ENCODE measurements at places on chromosomes 3 and 15.

DNA sequence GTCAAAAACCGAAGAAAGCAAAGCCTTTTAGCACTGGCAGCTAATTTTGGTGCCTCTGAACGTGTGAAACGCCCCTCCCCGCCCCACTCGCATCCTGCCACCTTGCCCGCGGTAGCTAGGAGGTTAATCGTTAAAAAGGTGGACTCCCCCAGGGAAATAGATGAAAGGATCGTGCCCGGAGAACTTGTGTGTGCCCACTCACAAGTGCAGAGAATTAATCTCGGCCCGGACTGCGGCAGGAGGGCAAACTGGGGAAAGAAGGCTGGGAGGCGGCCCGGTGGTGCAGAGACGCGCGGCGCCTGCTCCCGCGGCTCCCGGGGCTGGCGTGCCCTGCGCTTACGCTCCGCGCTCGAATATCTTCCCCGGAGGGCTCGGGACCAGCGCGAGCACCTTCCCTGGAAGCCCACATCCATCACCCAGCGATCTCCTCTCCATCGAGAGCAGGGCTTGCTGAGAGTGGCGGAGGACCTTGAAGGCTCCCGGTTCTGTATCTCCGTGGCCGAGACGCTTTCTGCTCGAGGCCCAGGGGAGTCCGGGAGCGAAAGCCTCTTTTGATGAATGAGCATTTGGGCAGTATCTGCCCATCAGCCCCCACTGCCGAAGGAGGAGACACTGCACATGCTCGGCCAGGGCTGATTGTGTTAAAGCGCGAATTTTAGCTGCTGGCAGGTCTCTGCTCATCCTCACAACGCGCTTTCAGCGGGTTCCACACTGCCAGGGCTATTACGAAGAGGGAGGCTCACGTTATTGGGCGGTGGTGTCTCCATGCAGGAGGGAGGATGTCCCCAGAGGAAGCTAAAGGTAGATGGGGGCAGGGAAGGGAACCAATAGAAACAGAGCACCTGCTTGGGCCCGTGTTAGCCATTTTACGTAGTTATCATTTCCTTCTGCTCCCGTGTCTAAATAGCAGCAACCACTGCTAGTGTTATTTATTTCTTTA is 1.3 kb upstream of the SPTSSB start:
- DNase-seq = peak; percentile 8

DNA sequence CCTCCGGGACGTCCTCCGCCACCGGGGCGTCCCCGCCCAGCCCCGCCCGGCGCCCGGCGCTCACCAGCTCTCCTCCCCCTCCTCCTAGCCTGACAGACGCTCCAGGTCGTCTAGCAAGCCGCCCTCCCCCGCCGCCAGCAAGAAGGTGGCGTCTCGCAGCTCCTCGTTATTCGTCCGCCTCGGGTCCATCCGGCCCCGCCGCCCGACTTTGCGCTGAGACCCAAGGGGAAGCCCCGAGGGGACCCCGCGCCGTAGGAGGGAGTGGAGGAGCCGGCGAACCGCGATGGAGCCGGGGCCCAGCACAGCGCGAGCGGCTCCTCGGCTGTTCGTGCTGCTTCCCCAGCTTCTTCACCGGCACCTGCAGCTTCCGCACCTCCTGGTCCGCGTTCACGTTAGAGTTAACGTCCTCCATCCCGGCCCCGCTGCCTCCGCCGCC is 26.3 kb upstream of the MTHFS start:
- DNase-seq = peak; percentile 73

DNA sequence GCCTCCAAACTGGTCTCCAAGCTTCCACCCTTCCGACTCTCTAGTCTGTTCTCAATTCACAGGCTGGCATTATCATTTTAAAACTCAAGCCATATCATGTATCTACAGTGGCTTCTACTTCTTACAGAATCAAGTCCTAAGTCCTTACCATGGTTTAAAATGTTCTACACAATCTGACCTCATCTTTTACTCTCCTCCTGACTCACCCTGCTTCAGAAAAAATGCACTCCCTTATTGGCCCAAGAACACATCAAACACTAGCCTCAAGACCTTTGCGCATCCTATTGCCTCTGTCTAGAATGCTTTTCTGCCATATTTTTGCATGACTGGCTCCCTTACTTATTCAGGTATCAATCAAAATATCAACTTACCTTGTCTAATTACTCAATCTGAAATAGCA is 11.0 kb downstream of the MRPL3 start:
- no peak for DNase-seq

DNA sequence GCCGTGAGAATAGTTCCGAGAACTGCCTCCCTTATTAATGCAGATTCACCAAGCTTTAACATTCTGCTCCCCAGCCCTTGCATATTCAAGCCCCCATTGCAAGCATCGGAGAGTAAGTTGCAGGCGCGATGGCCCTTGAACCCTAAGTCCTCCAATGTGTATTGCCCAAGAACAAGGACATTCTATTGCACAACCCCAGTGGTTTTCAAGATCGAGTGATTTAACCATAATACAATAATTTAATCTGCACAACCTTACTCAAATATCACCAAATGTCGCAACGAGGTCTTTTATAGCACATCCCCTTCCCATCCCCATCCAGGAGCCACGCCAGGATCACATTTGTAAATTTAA is 21.7 kb upstream of the PLXND1 start:
- no peak for DNase-seq

- DNase-seq = no peak
These were observed 38.8 kb upstream of the TNFSF10 start for GRCh38 chr3:172561897-172562640.

- no peak for DNase-seq
These were observed 104.6 kb upstream of the SKOR1 start for GRCh38 chr15:67720556-67721175.

GRCh38 chr3:95456835-95457234 is 1357.6 kb upstream of the EPHA6 start:
- no peak for DNase-seq

DNA sequence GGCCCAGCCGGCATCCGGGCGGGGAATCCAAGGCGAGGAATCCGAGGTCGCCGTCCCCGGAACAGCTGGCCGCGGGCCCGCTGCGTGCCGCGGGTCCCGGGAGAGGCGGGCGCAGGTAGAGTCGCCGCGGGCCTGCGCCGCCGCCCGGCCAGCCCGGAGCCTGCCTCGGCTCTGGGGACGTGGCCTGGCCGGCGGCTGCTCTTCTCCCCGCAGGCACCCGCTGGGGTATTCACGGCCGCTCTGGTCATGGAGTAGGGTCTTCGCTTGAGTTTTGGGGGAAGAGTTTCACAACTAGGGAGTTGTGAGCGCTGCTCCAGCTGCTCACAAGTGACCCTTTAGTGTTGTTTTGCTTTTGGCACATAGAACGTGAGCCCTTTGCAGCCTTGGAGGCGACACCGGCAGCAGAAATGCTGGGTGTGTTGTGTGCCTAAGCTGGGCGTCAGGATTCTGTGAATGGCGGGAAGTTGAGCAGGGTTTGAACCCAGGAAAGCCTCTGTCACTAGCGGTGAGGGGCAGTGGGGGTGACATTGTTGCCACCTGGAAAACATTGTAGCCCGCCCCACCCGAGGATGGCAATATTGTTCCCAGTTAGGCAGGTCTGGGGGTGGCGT is 4.0 kb downstream of the TRIM71 start:
- no peak for DNase-seq

DNA sequence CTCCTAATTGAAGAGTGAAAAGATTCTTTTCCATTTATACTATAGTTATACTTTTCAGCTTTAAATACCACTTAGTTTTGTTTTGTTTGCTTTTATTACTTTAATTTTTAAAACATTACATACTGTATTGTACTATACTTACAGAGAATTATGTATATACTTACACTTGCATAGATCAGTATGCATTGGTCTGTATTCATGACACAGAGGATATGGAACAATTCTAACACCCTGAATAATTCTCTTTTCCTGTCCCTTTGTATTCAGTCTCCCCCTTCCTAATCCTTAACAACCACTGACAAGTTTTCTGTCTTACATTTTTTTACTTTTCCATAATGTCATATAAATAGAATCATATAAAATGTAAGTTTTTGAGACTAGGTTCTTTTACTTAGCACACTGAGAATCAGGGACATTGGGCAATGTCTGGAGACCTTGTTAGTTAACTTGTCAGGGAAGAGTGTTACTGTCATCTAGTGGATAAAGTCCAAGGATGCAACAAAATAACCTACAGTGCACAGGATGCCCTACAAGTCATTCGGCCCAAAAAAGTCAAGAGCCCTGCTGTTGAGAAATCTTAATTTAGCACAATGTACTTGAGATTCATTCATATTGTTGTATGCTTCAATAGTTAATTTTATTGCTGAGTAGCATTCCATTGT is 95.7 kb upstream of the MCTP2 start:
- DNase-seq = no peak

- DNase-seq = no peak
These were observed 65.4 kb upstream of the CLDN18 start for GRCh38 chr3:137944593-137944992.

DNA sequence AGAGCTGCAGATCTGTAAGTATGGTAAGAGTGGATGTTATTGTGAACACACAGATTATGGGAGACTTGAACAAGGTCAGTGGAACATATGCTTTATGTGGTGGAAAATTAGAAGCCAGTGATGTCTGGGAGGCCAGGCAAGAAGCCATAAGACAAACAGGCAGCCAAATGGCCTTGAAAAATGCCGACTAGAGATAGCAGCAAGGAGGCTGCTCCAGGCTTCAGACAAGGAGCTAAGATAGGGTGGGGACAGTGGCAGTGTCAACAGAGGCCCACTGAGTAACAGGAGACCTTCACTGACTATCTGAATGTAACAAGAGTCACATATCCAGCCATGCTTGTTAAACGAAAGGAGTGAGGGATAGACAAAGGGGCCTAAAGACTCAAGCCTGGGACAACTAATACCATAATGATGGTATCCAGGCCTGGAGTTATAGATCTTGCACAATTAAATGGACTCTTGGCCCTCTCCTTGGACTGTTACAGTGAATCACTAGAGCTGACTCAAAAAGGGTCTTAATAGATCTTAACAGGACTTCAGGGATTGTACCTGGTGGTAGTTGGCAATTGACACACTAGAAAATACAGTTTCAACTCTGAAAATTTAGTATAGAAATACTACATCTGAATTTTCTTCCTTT is 50.6 kb downstream of the CFAP20DC start:
- DNase-seq = no peak

DNA sequence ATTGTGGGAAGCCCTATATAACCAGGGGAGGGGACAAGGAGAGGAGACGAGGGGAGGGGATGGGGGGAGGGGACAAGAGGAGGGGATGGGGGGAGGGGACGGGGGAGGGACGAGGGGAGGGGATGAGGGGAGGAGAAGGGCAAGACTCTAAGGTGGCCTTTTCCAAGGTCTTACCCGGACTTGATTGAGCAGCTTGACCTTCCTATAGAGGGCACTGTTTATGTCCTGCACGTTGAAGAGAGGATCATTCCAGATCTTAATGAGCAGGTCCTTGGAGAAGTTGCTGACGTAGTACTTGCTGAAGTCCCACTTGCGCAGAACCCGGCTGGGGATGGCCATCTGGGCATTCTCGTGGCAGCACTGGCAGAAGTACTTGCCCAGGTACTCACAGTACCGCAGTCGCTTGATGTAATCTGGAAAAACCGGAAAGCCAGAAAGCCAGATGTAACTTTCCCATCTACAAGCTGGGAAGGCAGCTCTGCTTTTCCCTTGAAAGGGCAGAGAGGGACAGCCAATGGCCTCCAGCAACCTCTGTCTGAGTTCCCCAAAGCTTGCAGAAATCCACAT is 55.7 kb downstream of the RUBCN start:
- no peak for DNase-seq

DNA sequence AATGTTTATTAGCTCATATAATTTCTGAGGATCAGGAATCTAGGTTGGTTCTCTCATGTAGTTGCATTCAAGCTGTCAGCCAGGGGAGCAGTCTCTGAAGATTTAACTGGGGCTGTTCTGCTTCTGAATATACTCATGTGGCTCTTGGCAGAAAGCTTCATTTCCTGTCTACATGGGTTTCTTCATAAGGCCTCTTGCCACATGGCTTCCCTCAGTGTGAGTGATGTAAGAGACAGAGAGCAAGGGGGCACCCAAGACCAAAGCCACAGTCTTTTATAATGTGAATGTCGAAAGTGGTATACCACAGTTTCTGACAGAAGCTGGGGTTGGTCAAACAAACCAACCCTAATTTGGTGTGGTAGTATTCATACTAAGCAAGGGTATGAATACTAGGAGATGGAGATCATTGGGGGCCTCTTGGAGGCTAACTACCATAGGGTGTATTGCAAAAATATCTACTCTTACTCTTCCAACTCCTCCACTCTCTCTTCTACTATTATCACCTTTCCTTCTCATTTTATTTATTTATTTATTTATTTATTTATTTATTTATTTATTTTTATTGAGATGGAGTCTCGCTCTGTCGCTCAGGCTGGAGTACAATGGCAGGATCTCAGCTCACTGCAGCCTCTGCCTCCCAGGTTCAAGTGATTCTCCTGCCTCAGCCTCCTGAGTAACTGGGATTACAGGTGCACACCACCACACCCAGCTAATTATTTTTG is 123.8 kb downstream of the B3GALNT1 start:
- no peak for DNase-seq

DNA sequence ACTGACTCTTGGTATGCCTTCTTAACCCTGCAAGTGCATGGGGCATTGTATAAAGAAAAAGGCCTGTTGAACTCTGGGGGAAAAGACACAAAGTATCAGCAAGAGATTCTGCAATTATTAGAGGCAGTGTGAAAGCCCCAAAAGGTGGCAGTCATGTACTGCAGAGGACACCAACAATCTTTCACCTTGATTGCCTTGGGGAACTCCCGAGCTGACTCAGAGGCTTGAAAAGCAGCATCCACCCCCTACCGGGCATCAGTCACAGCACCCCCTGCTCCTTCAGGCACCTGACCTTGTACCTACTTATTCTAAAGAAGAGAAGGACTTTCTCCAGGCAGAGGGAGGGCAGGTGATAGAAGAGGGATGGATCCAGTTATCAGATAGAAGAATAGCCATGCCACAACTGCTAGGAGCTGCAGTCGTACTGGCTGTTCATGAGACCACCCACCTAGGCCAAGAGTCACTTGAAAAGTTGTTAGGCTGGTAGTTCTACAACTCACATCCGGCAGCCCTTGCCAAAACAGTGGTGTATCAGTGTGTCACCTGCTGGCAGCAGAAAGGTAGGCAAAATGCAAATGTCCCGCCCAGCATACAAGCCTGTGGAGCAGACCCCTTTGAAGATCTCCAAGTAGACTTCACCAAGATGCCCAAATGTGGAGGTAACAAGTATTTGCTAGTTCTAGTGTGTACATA is 241.6 kb upstream of the CNTN6 start:
- no peak for DNase-seq

DNA sequence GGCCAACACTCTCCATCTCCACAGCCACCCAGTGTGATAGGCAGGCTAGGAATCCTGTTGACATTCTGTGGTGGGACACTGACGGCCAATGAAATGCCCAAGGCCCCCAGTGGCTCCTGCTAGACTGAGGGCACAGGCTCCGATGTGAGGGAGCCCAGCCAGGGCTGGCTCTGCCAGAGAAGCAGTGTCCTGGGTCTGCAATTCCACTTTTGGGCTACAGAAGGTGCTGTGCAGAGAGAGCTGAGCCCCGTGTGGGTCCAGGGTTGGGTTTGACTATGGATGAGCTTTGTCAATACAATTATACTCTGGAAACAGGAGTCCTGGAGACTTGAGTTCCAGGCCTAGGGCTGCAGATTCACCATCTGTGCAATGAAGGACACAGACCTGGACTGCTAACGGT is 55.7 kb upstream of the TMEM115 start:
- DNase-seq = no peak

GRCh38 chr15:33125894-33126537 is 68.5 kb downstream of the FMN1 start:
- DNase-seq = no peak

GRCh38 chr15:67998599-67999133 is 55.4 kb upstream of the PIAS1 start:
- peak; percentile 34 for DNase-seq

- DNase-seq = no peak
These were observed 283.1 kb upstream of the STAC start for GRCh38 chr3:36097209-36097608.

GRCh38 chr3:13420831-13421765 is 976 bp upstream of the NUP210 start:
- DNase-seq = no peak

Measured in urothelium cell line (cell line).